Upper lobe of right lung (tissue), 1 donor: ENCODE measurements at places on chromosomes 13 and 19. TPM values are rescaled to one million over a fixed set of nuclear protein-coding genes. Genes with fewer than 3 reads are reported as not detected.
A peak's percentile ranks its signal among the peaks of the same experiment; 100 is the strongest.

The CYP2A7 gene
- 1.7 TPM for total RNA-seq

GRCh38 chr13:71866335-71867130 lies 471 bp downstream of the DACH1 start:
- peak; percentile 71 for DNase-seq
- H3K4me3 ChIP-seq: peak overlapping the region; percentile 70
- H3K4me1 ChIP-seq: no peaks in the 10 kb centered on the region
- peak overlapping the region; percentile 77 for H3K27ac ChIP-seq

- H3K4me1 ChIP-seq: no peaks in the 10 kb centered on the region
- no peak overlapping the region for H3K4me3 ChIP-seq
- no peak for DNase-seq
- H3K27me3 ChIP-seq: no peaks in the 10 kb centered on the region
Observed at GRCh38 chr13:36124236-36124822, 6.9 kb downstream of the DCLK1 start.

The GNG7 gene
- total RNA-seq: 5.5 TPM

DNA sequence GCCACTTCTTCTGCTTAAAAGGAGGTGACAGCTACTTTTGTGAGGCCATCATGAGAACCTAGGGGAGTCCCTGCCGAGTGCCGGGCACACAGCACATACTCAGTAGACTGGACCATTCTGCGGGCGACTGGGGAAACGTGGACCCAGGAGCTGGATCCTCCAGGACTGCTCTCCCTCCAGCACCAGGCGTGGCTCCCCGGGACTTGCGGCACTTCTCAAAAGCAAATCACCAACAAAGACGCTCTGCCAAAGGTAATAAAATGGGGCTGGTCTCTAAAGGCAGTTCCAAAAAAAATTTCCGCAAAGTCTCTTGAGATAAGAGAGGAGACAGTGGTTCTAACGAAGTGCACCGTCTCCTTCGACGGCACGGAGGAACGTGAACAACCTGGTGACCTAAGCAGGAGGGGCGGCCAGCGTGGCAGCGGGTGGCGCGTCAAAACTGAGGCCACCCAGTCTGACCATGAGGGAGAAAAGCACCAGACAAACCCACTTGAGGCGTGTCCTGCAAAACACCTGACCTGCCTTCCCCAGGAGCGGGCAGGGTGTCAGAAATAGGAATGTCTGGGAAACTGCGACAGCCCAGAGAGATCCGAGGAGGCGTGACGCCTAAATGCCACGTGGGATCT lies 1.4 kb upstream of the TMPRSS9 start:
- no peak overlapping the region for H3K4me3 ChIP-seq
- H3K36me3 ChIP-seq: peaks cover 3% of the 10 kb centered on the region
- no peaks in the 10 kb centered on the region for H3K4me1 ChIP-seq
- no peak for DNase-seq
- H3K27ac ChIP-seq: no peak overlapping the region

The CEACAM6 gene
- 732 TPM for total RNA-seq

The FXYD1 gene
- 67.6 TPM for total RNA-seq

DNA sequence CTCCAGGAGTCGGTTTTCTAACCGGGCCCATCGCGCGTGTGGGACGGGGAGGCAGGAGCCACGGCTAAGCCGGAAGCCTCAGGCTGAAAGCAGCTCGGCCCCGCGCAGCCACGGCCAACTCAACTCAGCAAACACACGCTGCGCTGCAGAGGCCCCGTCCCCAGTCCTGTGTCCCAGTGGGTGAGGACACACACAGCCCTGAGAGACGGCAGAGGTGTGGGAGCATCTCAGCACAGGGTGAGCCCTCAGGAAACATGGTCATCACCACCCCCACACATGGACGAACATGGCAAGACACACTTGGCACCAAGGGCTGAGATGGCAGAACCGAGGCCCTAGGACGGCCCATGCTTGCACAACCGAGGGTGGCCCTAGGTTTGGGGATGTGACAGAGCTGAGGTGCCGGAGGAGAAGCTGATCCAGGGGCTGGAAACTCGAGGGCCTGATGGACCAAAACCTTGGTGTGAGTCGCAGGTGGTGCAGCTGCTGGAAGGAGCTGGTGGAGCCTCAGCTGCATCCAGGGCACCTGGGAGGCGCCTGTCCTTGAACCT lies 29.0 kb upstream of the C13orf46 start:
- H3K36me3 ChIP-seq: no peaks in the 10 kb centered on the region
- no peak for DNase-seq
- no peaks in the 10 kb centered on the region for H3K27me3 ChIP-seq
- H3K27ac ChIP-seq: no peak overlapping the region

- H3K4me3 ChIP-seq: no peak overlapping the region
- no peaks in the 10 kb centered on the region for H3K27me3 ChIP-seq
- H3K36me3 ChIP-seq: no peaks in the 10 kb centered on the region
- no peak for DNase-seq
- H3K27ac ChIP-seq: no peak overlapping the region
Observed at GRCh38 chr13:72678312-72678711, 49.1 kb downstream of the MZT1 start.
